Nucleus accumbens (tissue), 56 donors: ENCODE measurements at places on chromosomes 4 and X.

GRCh38 chr4:70997546-70997945 lies 4.1 kb downstream of the DCK start:
- DNase-seq: no peak

GRCh38 chr4:165203541-165204461 lies 3.6 kb upstream of the KLHL2 start:
- no peak for DNase-seq

DNA sequence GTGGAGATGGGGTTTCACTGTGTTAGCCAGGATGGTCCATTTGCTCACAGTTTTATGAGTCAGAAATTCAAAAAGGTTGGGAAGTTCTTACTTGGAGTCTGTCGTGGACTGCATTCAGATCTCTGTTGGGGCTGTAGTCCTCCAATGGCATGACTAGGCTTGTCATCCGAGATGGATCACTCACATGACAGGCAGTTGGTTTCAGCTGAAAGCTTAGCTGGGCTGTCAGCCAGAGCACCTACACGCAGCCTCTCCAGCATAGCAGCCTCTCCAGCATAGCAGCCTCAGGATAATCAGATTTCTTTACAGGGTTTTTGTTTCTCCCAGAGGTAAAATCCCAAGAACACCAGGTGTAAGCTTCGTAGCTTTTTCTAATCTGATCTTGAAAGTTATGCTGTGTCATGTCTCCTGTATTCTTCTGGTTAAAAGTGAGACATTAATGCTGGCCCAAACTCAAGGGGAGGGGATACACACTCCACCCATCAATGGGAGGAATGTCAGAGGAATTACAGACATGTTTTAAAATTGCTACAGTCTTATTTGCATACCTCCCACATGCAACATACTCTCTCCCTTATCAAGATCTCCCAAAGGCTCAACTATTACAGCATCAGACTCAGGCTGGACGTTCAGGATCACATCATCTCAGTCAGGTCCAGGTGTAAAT lies 31.6 kb upstream of the SOD3 start:
- no peak for DNase-seq

- DNase-seq: no peak
Measured at GRCh38 chrX:67700602-67701001, 156.8 kb downstream of the AR start.

GRCh38 chr4:2931512-2932301 lies 31.5 kb downstream of the NOP14 start:
- no peak for DNase-seq

DNA sequence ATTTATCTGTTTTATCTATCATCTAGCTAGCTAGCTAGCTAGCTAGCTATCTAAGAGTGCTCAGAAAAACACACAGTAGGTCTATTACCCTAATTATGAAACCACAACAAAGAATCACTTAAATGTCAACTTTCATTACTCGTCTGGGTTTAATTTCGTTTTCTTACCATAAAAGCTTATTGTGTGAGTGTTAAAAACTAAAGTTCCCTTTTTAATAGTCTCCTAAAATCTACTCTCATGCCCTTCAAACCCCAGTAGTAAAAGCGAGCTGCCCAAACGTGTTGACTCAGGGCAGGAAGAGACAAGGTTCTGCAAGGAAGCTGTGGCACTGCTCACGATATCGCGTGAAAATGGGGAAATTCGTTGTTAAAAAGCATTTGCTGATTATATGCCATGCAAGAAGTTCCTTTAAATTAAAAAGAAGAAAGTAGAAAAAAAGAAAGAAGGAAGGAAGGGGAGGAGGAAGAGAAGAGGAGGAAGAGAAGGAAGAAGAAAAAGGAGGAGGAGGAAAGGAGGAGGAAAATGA lies 595 bp downstream of the MBNL3 start:
- no peak for DNase-seq

DNA sequence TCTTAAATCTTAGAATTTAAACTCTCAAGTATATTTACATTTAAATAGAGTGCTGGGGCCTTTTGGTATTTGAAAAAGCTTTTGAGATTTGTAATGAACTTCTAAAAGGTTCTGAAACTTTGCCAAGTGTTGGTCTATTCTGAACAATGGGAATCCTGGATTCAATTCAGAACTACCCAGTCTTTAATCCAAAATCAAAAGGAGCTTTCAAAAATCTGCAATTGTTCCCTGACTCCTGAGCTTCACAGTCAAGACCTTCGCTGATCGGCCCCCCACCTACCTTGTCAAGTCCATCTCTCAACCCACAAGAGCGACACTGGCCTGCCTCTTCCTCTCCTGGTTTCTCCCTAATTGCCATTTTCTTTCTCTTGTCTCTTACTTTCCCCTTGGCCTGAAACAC lies 666.1 kb upstream of the BOD1L1 start:
- DNase-seq: no peak

GRCh38 chrX:110182362-110182761 lies 135.5 kb downstream of the AMMECR1 start:
- DNase-seq: no peak

- DNase-seq: no peak
Measured at GRCh38 chr4:8585186-8585585, 5.0 kb downstream of the GPR78 start.

- DNase-seq: no peak
Measured at GRCh38 chr4:2272828-2273120, 10.9 kb upstream of the MXD4 start.

GRCh38 chr4:7793186-7793585 lies 146.5 kb downstream of the AFAP1 start:
- no peak for DNase-seq

DNA sequence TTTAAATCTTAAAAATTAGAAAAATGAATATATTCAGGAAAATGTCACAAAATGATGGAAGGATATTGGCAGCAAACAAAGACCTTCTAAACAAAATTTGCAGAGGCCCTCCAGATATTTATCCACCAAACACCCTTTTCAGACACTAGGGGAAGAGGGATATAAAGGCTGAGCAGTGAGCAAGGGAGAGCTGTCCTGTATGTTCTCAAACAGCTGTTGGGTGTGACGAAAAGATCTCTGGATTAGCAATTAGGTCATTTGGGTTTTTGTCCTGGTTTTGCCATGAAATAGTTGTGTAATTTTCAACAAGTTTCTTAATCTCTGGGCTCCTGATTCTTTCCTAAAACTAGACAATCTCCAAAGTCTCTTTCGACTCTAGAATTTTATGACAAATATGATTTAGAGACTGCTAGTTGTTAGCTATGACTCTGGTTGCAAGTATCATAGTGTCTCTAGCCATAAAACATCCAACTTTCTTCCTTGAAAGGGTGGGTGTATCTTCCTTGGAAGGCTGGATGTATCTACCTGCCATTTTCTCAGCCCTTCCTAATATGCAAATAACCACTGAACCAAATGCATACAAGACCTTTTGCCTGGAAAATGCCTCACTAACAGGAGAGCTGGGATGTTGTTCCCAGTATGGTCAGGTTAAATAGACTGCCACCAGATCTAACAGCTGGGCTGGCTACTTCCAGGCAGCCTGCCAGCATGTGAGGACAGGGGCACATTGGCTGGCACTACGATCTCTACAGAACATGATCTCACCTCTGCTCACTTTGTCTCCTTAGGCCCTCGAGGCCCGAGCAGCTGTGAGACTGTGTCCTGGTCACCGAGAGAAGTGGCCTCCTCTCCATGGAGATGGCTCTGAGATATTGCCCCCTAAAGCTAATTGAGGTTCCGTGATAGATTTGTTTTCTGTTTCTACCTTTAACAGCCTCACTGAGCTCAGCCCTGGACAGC lies 225.5 kb upstream of the JADE1 start:
- DNase-seq: no peak

GRCh38 chrX:149371986-149372385 lies 133.1 kb downstream of the IDS start:
- no peak for DNase-seq

DNA sequence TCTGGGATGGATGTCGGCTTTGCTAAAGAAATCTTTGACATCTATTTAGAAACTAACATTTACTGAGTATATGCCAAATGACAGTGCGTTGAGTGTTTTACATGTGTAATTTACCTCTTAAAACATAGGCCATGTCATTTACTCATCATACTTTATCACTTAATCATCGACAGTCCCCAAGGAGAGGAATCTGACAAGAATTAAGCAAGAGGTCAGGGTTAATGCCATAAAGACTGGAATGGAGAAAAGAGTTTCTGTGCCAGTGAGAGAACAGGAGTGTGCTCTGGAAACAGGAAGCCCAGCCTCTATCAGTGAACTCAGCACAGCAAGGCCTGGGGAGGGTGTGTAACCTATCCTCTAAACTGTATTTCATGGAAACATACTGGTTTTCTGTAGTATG lies 28.0 kb upstream of the AMOT start:
- no peak for DNase-seq

GRCh38 chr4:190121759-190122158 lies 51.8 kb upstream of the DUX4 start:
- DNase-seq: no peak

GRCh38 chr4:122577189-122577553 lies 43.7 kb downstream of the IL21 start:
- DNase-seq: no peak

DNA sequence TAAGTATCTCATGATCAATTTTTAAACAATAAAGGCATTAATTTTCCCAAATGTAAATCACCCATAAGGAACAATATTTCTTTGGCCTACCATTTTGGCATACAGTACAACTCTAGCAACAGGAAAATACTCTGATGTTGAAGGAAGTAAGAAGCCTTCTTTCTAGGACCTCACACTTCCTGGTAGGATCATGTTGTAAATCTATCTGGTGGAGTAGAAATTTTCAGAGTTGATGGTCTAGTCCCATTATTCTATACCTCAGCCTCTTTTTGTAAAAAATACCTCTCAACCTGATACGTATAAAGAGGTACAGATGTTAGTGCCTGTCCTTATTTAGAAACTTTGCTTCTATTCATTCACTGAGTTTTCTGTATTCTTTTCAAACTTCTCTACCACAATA lies 40.2 kb upstream of the GRID2 start:
- DNase-seq: no peak

DNA sequence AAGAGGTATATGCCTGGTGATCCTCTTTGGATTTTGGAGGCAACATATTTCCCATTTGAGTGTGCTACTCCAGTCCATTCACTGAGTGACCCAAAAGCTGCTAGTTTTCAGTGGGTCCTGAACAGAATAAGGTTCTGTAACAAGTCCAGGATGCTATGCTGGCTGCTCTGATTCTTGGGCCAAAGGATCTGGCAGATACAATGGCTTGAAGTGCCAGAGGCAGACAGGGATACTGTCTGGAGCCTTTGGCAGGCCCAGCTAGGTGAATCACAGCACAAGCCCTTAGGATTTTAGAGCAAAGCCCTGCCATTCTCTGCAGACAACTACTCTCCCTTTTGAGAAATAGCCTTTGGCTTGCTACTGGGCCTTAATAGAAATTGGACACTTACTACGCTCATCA lies 40.6 kb downstream of the DCHS2 start:
- DNase-seq: no peak

GRCh38 chr4:56840559-56840958 lies 19.1 kb upstream of the SPINK2 start:
- no peak for DNase-seq

- DNase-seq: no peak
Measured at GRCh38 chr4:18110099-18110498, 88.5 kb upstream of the LCORL start.

GRCh38 chrX:45449982-45450381 lies 249.3 kb upstream of the DIPK2B start:
- DNase-seq: no peak

DNA sequence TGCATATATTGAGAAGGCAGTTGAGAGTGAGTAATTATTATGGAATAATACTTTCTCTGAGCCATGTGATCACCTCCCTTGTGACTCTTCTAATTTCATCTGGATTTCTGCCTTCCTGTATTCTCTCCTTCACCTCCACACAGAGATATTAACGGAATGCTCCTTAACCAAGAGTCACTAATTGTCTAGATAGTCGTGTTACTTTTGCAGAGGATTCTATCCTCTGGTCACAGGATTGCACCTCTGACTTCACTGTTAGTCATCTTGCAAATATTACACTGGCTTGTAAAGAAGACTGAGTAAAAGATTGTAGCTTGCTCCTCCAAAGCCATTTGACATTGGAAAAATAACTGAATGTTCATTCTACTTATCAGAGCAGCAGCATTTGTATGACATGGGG lies 160.9 kb downstream of the SH2D1A start:
- no peak for DNase-seq

GRCh38 chr4:46949822-46950221 lies 40.8 kb upstream of the COX7B2 start:
- DNase-seq: no peak

GRCh38 chr4:7812231-7812857 lies 127.3 kb downstream of the AFAP1 start:
- no peak for DNase-seq

DNA sequence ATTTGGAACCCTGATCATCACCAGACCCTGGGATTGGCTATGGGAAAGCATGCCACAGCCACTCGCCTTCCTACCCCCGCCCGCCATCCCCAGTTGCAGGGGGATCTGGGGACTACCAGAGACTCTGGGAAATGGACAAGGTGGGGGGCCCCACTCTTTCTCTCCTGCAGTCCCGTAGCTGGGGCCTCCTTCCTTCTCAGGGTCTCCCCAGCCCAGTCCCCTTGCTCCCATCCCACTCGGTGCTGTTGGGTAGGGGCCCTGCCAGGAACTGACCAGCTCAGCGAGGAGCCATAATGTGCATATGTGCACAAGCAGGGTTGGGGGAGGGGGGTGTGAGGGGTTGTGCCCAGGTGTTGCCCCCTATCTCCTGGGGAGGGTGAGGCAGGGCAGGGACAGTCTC lies 3.4 kb upstream of the USP11 start:
- no peak for DNase-seq

GRCh38 chrX:45421806-45422205 lies 221.1 kb upstream of the DIPK2B start:
- DNase-seq: no peak

GRCh38 chrX:18654875-18655836 lies 16.8 kb downstream of the RS1 start:
- no peak for DNase-seq

GRCh38 chr4:174292473-174292872 lies 8.8 kb downstream of the CEP44 start:
- DNase-seq: no peak
